ENCODE measurements at places on chromosomes 7 and 10.
A peak's percentile ranks its signal among the peaks of the same experiment; 100 is the strongest.

DNA sequence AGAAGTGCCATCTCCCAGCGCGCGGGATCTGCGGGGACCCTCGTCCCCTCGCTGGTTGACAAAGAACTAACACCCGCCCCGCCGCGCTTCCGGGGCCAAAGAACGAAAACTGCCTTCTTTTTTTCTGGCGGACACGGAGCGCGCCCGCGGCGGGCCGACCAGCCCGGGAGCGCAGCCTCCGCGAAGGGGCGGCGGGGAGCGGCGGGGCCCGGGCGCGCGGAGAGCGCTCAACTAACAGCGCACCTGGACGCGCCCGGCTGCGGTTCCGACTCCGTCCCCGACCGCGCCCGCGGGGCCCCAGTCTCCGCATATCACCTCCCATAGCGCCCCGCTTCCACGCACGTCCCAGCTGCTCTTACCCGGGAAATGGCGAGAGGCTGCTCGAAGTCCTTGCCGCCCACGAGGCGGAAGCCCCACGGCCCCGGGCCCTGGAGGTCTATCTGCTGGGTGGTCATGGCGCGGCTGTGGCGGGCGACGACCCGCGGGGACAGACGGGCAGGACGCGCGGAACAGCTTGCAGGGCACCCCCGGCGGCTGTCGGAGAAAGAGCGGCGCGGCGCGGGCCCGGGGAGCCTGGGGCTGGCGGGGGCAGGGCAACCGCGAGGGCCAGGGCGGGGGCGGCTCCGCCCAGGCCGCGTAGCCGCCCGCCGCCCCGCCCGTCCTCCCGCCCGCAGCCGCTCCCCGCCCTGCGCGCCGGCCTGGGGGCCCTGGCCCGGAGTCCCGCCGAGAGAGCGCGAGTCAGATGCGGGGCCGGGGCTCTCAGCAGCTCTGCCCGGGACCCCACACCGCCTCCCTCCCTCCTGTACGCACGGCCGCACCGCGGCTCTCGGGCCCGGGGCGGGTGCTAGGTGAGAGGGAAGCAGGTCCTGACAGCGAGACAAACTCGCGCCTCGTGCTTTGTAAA, at the start of gene PDLIM1:
PDLIM1 (minus strand) TSS at position 543 of the 904 bp plus-strand sequence; CDS start at position 455, 88 bp downstream.
- peak; percentile 13 for DNase-seq

GRCh38 chr7:49692516-49692915, 80.9 kb upstream of the VWC2 start:
- no peak for DNase-seq

DNA sequence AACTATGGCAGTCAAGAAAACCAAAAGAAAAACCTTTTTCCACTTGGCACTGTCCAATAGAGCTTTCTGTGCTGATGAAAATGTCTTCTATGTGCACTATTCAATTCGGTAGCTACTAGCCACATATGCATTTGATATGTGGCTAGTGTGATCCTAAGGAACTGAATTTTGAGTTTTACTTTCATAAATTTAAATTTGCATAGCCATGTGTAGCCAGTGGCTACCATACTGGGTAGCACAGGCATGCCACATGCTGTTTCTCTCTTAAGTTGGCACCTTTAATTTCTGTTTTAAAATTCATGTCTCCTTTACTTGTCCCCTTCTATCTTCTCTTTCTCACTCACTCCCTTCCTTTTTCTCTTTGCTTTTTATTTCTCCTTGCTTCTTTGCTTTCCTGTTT, 455.7 kb downstream of the AUTS2 start:
- DNase-seq, result no peak

DNA sequence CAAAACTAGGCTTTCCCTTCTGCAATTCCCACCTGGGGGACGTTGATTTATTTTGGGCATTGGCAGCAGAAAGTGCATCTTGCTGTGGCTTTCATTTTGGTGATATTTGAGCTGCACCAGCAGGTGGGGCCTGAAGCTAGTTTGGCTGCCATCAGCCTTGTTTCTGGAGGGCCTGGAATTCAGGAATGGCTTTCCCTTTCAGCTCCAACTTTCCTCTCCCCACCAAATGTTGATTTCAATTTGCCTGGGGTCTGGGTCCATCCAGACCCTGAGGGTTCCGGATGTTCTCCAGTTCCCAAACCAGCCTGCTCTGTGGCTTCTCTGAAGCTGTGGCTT, 640.4 kb downstream of the TYW1 start:
- no peak for DNase-seq

GRCh38 chr10:129951101-129951969, 12.7 kb downstream of the EBF3 start:
- DNase-seq, result no peak

DNA sequence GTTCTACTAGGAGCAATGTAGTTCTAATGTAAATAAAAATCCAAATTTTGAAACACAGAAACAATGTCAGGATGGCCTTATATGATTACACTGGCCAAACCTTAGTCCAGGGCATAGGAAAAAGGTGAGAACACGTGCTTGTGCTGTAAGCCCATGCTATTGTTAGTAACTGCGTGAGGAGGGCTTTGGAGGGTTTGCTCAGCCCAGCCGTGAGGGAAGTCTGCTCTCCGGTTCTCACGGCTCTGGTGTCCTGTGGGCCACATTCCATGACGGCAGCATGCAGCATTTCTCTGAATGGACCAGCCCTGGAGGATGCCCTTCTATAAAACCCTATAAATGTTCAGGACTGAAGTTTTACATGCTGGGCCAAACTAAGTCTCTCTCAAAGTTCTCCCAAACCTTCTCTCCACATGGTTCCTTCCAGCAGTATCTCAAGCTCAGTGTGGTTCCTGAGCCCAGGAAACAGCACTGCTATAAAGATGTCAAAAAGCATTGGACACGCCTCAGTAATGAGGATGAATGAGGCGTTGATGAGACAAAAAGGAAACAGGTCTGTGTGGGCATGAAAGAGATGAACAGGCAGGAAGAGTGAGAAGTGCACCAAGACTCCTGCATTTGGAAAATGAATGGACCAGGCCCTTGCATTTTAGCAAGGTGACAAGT, 174.8 kb upstream of the CDCA7L start:
- DNase-seq, result no peak

DNA sequence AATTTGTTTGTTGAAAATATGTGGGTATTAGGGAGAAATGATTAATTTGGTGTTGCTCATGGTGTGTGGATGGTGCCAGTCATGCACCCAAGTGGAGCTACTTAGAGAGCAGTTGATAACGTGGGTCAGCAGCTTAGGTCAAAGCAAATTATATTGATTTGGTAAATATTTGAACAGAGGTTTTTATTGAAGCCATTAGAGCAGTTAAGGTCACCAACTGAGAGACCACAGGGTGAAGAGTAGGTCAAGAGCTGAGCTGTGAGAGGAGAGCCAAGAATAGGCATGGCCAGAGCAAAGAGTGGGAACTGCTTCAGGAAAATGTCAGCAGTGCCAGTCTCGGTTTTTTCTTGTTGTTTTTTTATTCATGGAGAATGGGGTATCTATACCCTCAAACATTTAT, 97.9 kb downstream of the TMEM168 start:
- no peak for DNase-seq

DNA sequence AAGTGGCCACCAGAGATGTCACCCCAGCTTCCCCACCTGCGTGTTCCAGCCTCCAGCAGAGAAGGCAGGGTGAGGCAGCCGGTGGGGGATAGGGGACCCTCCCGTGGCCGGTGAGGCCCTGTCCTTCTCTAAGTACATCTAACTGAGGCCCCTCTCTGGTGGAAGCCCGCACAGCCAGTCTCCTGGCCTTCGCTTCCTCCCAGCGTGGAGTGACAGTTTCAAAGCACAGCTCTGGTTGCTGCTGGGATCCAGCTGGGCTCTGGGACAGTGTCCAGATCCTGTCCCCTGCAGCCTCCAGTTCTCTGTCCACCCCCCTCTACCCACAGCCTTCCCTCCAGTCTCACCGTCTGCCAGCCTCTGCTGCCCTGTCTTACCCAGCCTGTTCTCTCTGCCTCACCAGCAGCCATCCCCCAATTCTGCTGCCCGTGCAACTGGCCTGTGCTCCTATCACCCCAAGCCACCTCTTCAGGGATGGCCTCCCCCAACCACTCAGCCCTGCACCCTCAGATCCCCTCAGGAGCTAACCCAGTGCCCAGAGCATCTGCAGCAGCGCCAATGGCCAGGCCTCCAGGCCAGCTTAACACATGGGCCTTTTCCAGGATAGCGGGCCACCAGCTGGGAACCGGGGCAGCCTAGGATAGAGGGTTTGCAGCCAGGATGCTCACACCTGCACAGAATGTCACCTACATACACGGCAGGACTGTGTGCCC, 16.3 kb upstream of the SH2B2 start:
- DNase-seq, result no peak

DNA sequence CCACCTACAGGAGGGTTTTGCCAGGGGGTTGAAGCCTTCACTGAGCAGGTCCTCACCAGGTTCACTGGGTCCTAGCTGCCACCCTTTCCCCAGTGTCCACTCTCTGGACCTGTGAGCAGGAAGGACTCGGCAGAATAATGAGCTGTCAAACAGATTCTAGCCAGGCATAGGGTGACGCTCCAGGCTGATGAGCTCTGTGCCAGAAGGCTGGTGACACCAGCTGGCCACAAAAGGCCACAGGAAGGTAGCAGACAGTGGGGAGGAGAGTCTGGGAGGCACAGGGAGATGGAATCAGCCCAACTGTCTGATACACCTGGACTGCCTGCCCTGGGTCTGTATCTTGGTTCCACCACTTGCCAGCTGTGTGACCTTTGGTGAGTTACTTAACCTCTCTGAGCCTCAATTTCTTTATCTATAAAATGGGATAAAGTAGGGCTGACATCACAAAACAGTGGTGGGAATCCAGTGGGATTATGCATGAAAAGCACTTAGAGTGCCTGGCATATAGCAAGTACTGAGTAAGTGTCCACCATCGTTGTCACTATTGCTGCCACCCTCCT, 26.7 kb upstream of the NDST2 start:
- no peak for DNase-seq

DNA sequence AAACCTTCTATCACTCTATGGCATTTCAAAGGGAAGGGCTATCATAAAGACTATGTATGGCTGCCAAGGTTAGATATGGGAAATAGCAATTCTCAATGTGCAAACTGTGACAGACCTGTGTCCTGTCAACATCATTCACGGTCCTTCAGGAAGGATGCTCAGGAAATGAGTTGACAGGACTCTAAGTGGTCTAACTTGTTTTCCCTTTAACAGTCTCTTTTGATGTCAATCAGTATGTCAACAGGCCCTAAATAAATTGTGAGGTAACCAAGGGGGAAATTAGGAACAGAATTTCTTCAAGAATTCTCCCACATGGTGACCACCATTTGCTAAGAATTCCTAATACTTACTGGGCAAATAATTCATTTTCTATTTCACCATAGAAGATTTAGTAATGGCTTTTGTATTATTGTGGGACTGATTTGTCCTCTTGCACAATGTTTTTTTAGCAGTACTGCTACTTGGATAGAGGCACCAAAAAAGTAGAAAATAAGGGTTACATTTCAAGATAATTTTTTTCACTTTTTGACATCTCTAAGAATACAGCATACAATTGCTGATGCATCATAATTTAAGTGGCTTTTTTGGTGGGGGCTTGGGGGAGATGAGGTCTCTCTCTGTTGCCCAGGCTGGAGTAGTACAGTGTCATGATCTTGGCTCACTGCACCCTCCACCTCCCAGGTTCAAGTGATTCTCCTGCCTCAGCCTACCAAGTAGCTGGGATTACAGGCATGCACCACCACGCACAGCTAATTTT, 275.8 kb downstream of the CACNA2D1 start:
- no peak for DNase-seq

DNA sequence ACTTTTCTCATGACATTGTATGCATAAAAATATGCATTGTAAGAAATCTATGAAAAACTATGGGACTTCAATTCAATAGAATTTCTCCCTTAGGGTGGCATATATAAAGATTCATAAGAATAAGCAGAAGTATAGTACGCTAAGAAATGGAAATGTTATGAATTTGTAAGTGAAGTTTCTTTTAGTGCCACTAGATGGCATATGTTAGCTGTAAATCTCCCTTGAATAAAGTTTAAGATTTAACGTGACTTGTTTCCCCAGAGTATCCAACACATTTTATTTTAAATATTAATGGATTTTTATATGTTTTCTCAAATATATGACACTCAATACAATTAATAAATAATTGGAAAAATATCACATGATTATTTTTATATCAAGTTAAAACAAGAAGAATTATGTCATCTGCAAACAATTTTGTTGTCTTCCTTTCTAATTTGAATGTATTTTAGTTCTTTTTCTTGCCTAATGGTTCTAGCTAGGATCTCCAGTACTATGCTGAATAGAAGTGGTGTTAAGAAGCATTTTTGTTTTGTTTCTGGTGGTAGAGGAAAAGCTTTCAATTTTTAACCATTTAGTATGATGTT, 287.2 kb downstream of the HGF start:
- peak; percentile 6 for DNase-seq

GRCh38 chr10:93061594-93062513, 1.3 kb downstream of the CYP26C1 start:
- no peak for DNase-seq

- DNase-seq, result peak; percentile 76
These were observed 151.9 kb upstream of the ITGB1 start for GRCh38 chr10:33109788-33110469.

DNA sequence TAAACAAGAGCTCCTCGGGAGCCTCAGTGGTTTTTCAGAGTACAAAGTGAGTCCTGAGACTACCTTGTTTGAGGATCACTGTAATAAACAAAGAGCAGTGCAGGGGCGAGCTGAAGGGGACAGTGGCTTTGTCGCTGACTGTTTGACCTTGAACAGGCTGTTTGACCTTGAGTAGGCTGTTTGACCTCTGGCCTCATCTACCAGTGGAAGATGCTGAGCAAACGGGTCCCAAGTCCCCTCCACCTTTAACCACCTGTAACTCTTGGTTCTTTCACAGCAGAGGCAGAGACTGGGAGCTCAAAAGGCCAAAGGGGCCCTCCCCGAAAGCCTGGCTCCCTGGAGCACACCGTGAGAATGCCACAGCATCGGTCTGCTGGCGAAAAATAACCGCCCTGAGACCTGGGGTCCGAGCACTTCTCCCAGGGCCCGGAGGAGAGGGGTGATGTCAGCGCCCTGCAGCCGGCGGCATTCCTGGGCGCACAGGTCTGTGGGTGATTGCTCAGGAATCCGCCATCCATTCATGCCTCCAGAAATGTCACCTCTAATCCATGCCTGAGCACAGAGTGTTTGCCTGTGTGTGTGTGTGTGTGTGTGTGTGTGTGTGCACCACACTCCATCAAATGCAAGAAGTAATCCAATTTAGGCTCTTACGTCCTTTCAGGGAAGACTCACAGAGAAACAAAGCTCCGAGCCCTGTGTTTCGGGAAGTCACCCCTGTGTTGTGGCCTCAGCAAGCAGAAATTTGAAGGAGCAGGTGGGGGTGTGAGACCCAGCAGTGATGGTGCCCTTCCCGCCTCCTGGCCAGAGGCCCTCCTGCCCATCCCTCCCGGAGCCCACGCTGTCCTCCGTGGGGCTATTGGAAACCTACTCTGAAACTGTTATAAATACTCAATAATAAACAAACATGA, 66.5 kb downstream of the ASB13 start:
- no peak for DNase-seq

DNA sequence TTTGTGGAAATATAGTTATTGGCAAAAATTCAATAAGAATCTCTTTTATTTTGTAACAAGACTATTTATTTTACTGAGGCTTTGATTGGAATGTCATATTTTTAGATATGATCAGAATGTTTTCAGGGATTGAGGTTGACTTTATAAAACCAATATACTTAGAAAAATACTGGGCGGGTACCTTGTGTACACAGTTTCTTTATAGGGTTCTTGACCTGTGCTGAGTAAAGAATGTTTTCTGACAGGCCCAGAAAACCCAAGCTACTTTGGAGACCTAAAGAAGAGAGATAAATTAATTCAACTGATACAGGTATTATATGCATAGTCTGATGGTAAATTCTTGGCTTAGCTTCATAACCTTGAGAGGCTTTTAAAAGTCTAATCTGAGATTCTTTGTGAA, 23.9 kb upstream of the SPAM1 start:
- DNase-seq, result no peak

GRCh38 chr10:28082316-28082715, 83.4 kb upstream of the ODAD2 start:
- no peak for DNase-seq

- DNase-seq, result no peak
These were observed 42.3 kb downstream of the TBXAS1 start for GRCh38 chr7:139871331-139871730.
